ENCODE measurements at places on chromosomes 4 and X. TPM values are rescaled to one million over a fixed set of nuclear protein-coding genes. Genes with fewer than 3 reads are reported as not detected.

DNA sequence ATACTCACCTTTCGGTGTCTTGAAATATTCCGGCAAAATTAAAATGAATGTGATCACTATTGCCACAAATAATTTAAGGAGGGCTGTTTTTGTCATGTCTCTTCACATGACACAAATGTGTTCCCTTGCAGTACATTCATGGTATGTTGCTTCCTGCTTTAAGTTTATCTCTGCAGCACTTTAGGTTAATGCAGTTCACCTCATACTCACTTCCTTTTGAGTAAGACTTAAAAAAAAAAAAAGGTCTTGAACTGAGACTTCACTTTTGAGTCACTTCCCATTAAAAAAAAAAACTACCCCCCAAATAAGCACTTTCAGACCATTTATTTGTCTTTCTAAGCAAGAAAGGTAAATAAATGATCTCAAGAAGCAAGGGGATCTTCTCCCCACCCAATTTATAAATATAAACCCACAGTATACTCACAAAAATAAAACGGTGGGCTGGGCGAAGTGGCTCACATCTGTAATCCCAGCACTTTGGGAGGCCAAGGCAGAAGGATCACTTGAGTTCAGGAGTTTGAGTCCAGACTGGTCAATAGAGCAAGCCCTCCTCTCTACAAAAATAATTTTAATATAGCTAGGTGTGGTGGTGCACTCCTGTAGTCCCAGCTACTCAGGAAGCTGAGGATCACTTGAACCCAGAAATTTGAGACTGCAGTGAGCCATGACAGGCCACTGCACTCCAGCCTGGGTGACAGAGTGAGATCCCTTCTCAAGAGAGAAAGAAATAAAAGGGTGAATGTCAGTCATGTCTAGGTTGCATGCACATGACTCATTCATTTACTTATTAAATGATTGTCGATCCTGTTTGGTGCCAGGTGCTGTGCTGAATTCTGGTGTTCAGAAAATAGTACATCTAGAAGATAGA, at the start of gene TMEM156:
Gene TMEM156 (minus strand): TSS at position 192 of the 868 bp plus-strand sequence. CDS start 96 bp downstream, at position 96.
- H3K4me3 ChIP-seq = no peak within 1 kb of the TSS
- no peaks in the 10 kb centered on the region for H3K36me3 ChIP-seq
- no peaks in the 10 kb centered on the region for H3K27me3 ChIP-seq
- no peak within 1 kb of the TSS for H3K27ac ChIP-seq

DNA sequence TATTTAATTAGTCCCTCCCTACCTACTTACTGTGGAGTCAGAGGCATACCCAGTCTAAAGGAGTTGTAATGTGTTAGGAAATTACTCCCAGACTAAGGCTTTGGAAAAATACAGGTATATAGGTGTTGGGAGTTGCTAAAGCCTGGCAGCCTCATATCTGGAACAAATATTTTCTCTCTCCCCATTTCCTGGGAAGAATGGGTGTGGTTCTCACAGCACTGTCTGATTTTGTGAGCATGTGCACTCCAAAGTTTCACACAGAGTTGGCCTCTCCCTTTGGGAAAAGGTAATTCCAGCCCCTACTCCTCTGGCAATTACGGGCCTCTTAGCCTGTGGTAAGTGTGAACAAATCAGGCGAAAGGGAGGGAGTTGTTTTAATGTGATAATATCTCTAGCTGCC, 187.0 kb downstream of the MID1IP1 start:
- no peaks in the 10 kb centered on the region for H3K4me1 ChIP-seq
- no peak for DNase-seq
- no peak overlapping the region for H3K27ac ChIP-seq
- no peaks in the 10 kb centered on the region for H3K36me3 ChIP-seq
- no peaks in the 10 kb centered on the region for H3K27me3 ChIP-seq

GRCh38 chr4:85769009-85769408, 294.1 kb downstream of the ARHGAP24 start:
- no peak overlapping the region for H3K4me3 ChIP-seq
- no peaks in the 10 kb centered on the region for H3K4me1 ChIP-seq
- H3K36me3 ChIP-seq = no peaks in the 10 kb centered on the region
- DNase-seq = no peak

DNA sequence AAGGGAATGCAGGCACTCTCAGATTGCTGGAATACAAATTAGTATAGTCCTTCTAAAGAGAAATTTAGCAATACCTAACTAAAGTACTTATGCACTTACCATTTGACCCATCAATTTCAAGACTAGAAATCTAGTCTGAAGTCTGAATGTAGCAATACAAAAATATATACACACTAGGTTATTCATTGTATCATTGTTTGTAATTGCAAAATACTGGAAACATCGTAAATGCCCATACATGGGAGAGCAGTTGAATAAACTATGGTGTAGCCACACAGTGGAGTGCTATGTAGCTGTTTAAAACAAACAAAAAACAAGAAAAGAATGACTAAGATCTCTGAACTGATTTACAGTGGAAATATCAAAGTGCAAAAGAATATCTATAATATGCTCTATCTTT, 346.4 kb downstream of the ZNF674 start:
- H3K27me3 ChIP-seq = no peaks in the 10 kb centered on the region
- no peak for DNase-seq
- no peak overlapping the region for H3K27ac ChIP-seq
- no peaks in the 10 kb centered on the region for H3K36me3 ChIP-seq

- no peak for DNase-seq
- H3K4me3 ChIP-seq = no peak overlapping the region
- H3K36me3 ChIP-seq = no peaks in the 10 kb centered on the region
- no peaks in the 10 kb centered on the region for H3K27me3 ChIP-seq
- no peak overlapping the region for H3K27ac ChIP-seq
Observed at GRCh38 chrX:83845397-83845796, 15.5 kb upstream of the CYLC1 start.

DNA sequence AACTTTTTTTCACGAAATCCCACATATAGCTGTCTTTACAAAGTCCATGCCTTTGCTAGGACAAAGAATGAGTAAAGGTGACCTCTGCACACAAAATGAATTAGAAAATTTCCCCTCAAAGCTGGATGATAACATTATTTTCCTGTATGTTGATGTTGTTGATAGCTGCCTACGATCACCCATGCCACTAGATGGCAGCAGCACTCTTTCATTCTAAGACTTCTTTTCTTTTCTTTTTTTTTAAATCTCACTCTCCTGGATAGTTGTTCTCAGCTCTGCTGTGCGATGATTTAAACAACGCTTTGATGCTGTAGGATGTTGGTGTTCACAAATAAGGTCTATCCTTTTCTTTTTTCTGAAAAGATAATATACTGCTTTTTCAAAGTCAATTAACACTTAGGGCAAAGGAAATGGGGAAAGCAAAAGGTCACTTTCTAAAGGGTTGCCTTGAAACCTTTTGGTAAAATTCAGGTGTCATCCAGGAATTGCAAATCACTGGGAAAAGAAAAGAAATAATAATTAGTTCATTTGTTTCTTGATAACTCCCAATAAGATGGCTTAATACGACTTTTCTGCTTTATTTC, 266.8 kb downstream of the C4orf33 start:
- no peaks in the 10 kb centered on the region for H3K4me1 ChIP-seq
- no peaks in the 10 kb centered on the region for H3K27me3 ChIP-seq
- no peak overlapping the region for H3K27ac ChIP-seq
- H3K4me3 ChIP-seq = no peak overlapping the region

GRCh38 chr4:13580036-13580435, 35.7 kb upstream of the NKX3-2 start:
- DNase-seq = no peak
- no peak overlapping the region for H3K27ac ChIP-seq
- H3K27me3 ChIP-seq = no peaks in the 10 kb centered on the region
- peaks cover 16% of the 10 kb centered on the region for H3K36me3 ChIP-seq

GRCh38 chrX:51420610-51421009, 75.8 kb downstream of the NUDT11 start:
- no peak overlapping the region for H3K4me3 ChIP-seq
- H3K36me3 ChIP-seq = no peaks in the 10 kb centered on the region
- H3K4me1 ChIP-seq = no peaks in the 10 kb centered on the region

GRCh38 chrX:126137899-126138298, 28.2 kb downstream of the DCAF12L2 start:
- no peaks in the 10 kb centered on the region for H3K27me3 ChIP-seq
- H3K27ac ChIP-seq = no peak overlapping the region
- DNase-seq = no peak
- H3K4me3 ChIP-seq = no peak overlapping the region

DNA sequence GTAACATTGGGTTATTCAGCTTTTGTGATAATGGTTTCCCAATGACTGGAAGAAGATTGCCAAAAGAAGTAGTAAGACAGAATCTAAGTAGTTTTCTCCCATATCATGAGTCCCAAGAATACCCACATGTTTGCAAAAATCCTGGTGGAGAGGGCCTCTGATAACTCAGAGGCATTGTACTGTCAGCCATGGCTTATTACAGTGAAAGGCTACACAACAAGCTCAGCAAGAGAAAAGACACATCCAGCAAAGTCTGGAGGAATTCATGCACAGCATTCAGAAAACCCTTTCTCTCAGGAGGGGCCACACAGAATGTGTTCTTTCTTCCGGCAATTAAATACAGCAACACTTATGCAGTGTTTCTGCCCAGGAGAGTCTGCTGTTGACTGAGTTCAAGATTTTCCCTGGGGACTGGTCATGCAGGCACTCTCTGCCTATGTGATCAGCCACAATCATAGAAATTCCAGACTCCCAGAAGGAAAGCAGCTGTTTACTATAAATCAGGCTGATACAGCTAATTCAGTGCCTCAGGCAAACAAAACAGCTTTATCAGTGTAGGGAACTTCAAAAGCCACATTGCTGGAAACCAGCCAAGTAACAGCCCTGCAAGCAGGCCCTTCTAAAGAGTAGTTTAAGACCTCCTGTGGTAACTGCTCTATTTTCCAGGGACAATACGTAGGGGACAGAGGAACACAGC, 937.1 kb downstream of the CCSER1 start:
- H3K27me3 ChIP-seq = no peaks in the 10 kb centered on the region
- no peaks in the 10 kb centered on the region for H3K36me3 ChIP-seq
- H3K27ac ChIP-seq = no peak overlapping the region

GRCh38 chr4:2259541-2260343, 2.2 kb downstream of the MXD4 start:
- H3K4me3 ChIP-seq = no peak overlapping the region
- H3K27me3 ChIP-seq = no peaks in the 10 kb centered on the region
- H3K4me1 ChIP-seq = no peaks in the 10 kb centered on the region
- DNase-seq = peak; percentile 42

DNA sequence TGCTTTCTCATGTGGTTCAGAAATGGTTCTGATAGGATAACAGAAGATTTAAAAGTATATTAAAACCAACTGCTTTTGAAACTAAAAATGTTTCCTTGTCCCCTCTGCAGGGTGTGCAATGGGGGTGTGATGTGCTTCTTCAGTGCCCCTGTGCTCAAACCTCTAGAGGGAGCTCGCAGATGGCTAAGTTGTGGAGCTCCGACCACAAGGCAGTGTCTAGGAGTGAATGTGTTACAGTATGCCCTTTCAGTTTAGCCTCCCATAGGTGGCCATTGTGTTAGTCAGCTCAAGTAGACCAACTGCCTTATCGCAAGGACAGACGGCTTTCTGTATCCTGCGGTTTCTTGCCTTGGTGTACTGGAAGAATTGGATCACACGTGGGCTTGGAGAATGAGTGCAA, 130.5 kb downstream of the TENT5D start:
- H3K4me1 ChIP-seq = no peaks in the 10 kb centered on the region
- DNase-seq = no peak
- no peaks in the 10 kb centered on the region for H3K36me3 ChIP-seq

DNA sequence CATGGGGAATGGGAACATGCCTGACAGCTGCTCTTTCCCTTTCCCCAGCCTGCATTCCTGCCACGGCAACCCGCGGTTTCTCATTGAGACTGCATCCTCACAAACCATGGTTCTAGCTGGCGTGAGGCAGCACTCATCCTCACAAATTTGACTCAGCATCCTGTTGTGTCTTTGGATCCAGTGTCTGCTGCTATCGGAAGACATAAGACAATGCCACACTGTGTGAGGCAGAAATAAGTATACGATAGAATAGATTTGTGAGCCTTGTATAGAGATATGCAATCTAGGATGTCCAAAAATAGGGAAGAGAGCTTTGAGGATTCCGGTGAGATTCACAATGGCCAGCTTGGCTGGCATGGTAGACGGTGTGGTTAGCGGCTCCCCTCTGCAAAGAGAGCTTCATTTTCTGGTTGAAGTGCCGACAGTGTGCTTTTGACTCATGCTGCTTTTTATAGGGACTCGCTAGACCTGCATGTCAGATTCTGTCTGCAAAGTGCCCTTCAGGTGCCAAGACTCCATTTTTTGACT, 161.3 kb upstream of the PSAPL1 start:
- no peak overlapping the region for H3K27ac ChIP-seq
- no peak overlapping the region for H3K4me3 ChIP-seq
- DNase-seq = no peak
- H3K27me3 ChIP-seq = no peaks in the 10 kb centered on the region
- H3K36me3 ChIP-seq = no peaks in the 10 kb centered on the region

GRCh38 chr4:149985981-149986380, 92.3 kb upstream of the DCLK2 start:
- no peaks in the 10 kb centered on the region for H3K36me3 ChIP-seq
- H3K27ac ChIP-seq = no peak overlapping the region
- H3K4me3 ChIP-seq = no peak overlapping the region
- H3K4me1 ChIP-seq = no peaks in the 10 kb centered on the region

GRCh38 chr4:2060611-2061185, 1.6 kb downstream of the NAT8L start:
- DNase-seq = peak; percentile 32
- no peak overlapping the region for H3K27ac ChIP-seq

Gene CT45A5
- total RNA-seq = not detected

Gene FAM193A
- 41.6 TPM for total RNA-seq

Gene FAT4
- 48.0 TPM for total RNA-seq

Gene SRPX
- total RNA-seq = 110 TPM

Gene LARP1B
- total RNA-seq = 23.9 TPM

Gene UGT2B28
- not detected for total RNA-seq

Gene NEUROG2
- total RNA-seq = not detected

Gene HELT
- not detected for total RNA-seq

Gene MAGEB18
- total RNA-seq = not detected

Gene ADGRL3
- 26.7 TPM for total RNA-seq

Gene GUCY2F
- total RNA-seq = 0.09 TPM

Gene DHX15
- 107 TPM for total RNA-seq

Data from aorta (tissue), 5 donors.